NCI-H2081 (cell line): ENCODE measurements at places on chromosomes 16 and 17.

- peak; percentile 38 for DNase-seq
Measured at GRCh38 chr16:87706278-87707000, 59.3 kb downstream of the KLHDC4 start.

DNA sequence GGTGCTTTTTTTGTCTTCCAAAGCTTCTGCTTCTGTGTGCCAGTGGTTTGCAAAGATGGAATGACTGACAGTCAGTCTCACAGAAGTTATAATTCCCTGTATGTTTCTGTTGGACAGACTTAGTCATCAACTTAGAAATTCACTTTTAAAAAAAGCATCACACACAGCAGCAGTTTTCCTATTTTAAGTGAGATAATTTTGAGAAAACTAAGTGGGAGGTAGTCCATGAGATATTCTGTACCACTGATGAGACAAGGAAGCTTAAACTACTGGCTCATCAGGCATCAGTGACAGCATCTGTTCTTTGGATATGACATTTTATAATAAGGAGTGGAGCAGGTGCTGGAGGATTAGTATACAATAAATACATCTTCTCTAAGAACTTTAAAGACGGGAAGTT, 20.0 kb downstream of the CNP start:
- no peak for DNase-seq

GRCh38 chr17:83099086-83099555, 19.7 kb downstream of the METRNL start:
- DNase-seq: no peak

GRCh38 chr16:35431829-35432663, 1972.6 kb downstream of the TP53TG3F start:
- peak; percentile 41 for DNase-seq

- no peak for DNase-seq
Measured at GRCh38 chr17:80416260-80416939, 1.4 kb downstream of the ENDOV start.

- DNase-seq: no peak
Measured at GRCh38 chr16:56373003-56373402, 52.3 kb downstream of the AMFR start.

DNA sequence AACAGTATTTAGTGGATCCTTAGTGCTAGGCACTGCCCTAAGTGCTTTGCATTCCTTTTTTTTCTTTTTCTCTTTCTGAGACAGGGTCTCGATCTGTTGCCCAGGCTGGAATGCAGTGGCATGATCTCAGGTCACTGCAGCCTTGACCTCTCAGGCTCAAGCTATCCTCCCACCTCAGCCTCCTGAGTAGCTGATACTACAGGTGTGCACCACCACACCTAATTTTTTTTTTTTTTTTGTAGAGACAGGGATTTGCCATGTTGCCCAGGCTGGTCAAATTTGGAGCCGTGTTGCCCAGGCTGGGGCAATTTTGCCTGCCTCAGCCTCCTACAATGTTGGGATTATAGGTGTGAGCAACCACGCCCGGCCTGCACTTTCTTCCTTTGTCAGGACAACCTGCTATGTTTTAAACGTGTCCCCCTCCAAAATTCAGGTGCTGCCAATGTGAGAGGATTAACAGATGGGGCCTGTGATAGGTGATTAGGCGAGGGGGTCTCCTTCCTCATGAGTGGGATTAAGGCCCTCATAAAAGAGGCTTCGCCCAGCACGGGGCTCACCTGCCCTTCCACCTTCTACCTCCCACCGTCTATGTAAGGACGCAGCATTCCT, 5.4 kb downstream of the NQO1 start:
- DNase-seq: no peak
